ENCODE measurements at places on chromosomes 1 and 21. TPM values are rescaled to one million over a fixed set of nuclear protein-coding genes. Genes with fewer than 3 reads are reported as not detected.
A peak's percentile ranks its signal among the peaks of the same experiment; 100 is the strongest.

DNA sequence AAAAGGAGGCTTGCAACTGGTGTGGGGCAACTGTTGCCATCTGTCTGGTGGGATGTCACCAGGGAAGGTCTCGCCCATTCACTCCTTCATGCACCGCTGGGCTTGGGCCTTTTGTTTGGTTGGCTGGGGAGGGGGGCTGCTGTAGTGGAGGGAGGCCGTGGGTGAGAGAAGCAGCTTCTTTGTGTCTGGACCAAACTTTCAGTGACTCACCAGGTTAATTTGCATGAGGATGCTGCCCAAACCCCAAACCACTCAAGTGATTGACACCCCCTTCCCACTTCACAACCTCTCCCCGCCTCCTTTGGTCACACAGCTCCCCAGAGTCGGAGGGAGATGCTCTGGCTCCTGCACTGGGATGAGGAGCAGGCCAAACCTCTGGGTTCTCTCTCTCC lies 19.7 kb downstream of the BTG2 start:
- H3K4me3 ChIP-seq = no peak overlapping the region
- DNase-seq = no peak
- H3K27me3 ChIP-seq = no peaks in the 10 kb centered on the region
- peaks cover 29% of the 10 kb centered on the region for H3K4me1 ChIP-seq
- H3K36me3 ChIP-seq = no peaks in the 10 kb centered on the region

GRCh38 chr21:39020751-39021477 lies 162.3 kb downstream of the PSMG1 start:
- no peaks in the 10 kb centered on the region for H3K27me3 ChIP-seq
- peaks cover 15% of the 10 kb centered on the region for H3K4me1 ChIP-seq
- no peak overlapping the region for H3K27ac ChIP-seq
- H3K4me3 ChIP-seq = no peak overlapping the region
- no peaks in the 10 kb centered on the region for H3K36me3 ChIP-seq

GRCh38 chr21:45894450-45894825 lies 87.1 kb upstream of the COL6A1 start:
- H3K4me1 ChIP-seq = no peaks in the 10 kb centered on the region
- no peaks in the 10 kb centered on the region for H3K36me3 ChIP-seq
- no peak overlapping the region for H3K4me3 ChIP-seq
- DNase-seq = peak; percentile 68

- H3K27ac ChIP-seq = no peak overlapping the region
- no peak for DNase-seq
- H3K36me3 ChIP-seq = no peaks in the 10 kb centered on the region
- H3K4me1 ChIP-seq = peaks cover 51% of the 10 kb centered on the region
Measured at GRCh38 chr1:117389284-117389683, 22.0 kb downstream of the MAN1A2 start.

GRCh38 chr1:115624859-115625258 lies 16.9 kb upstream of the VANGL1 start:
- no peaks in the 10 kb centered on the region for H3K27me3 ChIP-seq
- H3K4me1 ChIP-seq = no peaks in the 10 kb centered on the region
- H3K4me3 ChIP-seq = no peak overlapping the region
- DNase-seq = no peak
- no peaks in the 10 kb centered on the region for H3K36me3 ChIP-seq

DNA sequence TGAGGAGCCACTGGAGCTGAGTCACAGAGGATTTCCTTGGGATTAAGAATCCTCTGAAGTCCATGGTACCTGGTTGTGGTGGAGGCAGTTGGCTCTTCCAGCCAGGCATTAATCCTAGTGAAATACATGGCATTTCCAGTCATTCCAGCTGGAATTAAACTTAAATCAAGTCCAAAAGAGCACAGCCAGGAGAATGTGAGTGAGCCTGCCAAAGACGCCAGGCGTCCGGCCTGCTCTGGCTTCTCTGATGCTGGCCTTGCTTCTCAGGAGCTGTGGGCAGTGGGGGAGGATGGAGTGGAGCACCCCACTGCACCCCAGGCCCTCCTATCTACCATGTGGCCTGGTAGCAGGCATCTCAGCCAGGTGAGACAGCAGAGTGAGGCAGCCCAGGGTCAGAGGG lies 23.4 kb upstream of the TENT5C start:
- H3K4me1 ChIP-seq = no peaks in the 10 kb centered on the region
- H3K4me3 ChIP-seq = no peak overlapping the region
- no peaks in the 10 kb centered on the region for H3K36me3 ChIP-seq
- no peak for DNase-seq
- no peaks in the 10 kb centered on the region for H3K27me3 ChIP-seq
- H3K27ac ChIP-seq = no peak overlapping the region

DNA sequence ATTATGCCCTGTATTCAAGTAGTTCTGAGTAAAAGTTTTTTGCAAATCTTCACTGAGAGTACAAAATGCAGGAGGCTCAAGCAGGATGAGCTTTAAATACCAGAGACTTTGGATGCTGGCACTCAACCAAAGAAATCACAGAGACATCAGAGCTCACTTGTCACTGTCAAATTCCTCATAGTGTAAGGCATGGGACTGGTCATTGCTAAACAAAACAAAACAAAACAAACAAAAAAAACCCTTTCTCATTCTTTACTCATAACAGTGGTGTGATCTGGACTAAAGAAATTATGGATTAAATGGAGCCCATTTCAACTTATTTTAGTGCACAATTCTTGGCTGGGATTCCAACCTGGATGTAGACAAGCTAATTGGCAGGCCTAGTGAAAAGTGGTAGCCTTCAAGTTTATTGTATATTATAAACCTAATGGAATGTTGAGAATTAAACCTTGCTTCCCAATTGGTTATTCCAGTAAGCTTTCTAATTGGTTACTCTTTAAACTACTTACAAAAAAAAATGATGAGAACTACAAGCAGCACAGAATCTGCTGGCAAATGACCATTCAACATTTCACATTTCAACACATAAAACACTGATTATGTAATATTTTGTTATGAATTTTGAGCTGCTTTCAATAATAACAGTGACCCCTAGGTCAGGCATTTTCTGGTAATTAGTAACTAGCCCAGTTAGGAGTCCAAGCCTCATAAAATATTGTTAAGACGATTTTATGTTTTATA lies 30.6 kb upstream of the NEK7 start:
- H3K4me1 ChIP-seq = no peaks in the 10 kb centered on the region
- no peaks in the 10 kb centered on the region for H3K36me3 ChIP-seq
- no peaks in the 10 kb centered on the region for H3K27me3 ChIP-seq
- H3K27ac ChIP-seq = no peak overlapping the region

- H3K27me3 ChIP-seq = no peaks in the 10 kb centered on the region
- no peaks in the 10 kb centered on the region for H3K36me3 ChIP-seq
- no peak overlapping the region for H3K4me3 ChIP-seq
- no peak overlapping the region for H3K27ac ChIP-seq
- no peak for DNase-seq
Measured at GRCh38 chr1:56302878-56303277, 276.5 kb downstream of the PLPP3 start.

DNA sequence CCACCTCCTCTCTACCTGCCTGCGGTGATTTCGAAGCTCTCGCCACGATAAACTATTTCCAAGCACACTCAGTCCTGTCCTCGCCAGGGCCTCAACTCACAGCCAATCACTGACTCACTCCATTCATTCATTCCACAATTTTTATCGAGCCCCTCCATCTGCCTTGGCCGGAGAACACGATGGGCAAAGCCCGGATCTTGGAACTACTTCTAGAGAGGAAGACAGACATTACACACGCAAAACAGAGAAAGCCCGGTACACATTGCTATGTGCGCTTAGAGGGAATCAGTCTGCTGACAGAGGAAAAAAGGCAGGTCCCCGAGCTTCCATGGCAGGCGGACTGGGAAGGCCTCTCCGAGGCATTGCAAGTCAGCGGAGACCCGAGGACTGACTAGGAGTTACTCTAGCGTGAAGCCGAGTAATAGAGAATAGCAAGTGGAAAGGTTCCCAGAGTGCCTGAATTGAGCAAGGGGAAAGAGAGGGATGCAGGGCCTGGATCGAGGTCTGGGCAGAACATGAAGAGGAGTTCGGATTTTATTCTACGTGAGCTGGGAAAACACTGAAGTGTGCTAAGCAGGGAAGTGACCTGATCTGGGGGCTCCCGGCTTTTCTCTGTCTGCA lies 54.2 kb upstream of the DNAJC6 start:
- no peak overlapping the region for H3K27ac ChIP-seq
- peak overlapping the region; percentile 86 for H3K4me3 ChIP-seq
- no peaks in the 10 kb centered on the region for H3K4me1 ChIP-seq
- DNase-seq = no peak

The CTSE gene
- total RNA-seq = not detected

All from psoas muscle (tissue), 8 donors.